ENCODE measurements at places on chromosomes 12 and 14. TPM values are rescaled to one million over a fixed set of nuclear protein-coding genes. Genes with fewer than 3 reads are reported as not detected.

- DNase-seq: peak; percentile 45
- H3K27me3 ChIP-seq: no peaks in the 10 kb centered on the region
- H3K36me3 ChIP-seq: no peaks in the 10 kb centered on the region
These were observed 1.1 kb downstream of the RHNO1 start for GRCh38 chr12:2877953-2878732.

- peaks cover 12% of the 10 kb centered on the region for H3K4me1 ChIP-seq
- peak overlapping the region; percentile 86 for H3K27ac ChIP-seq
- H3K27me3 ChIP-seq: peaks cover 14% of the 10 kb centered on the region
- H3K4me3 ChIP-seq: peak overlapping the region; percentile 97
- no peaks in the 10 kb centered on the region for H3K36me3 ChIP-seq
These were observed 2.6 kb upstream of the SOCS2 start for GRCh38 chr12:93569656-93570551.

DNA sequence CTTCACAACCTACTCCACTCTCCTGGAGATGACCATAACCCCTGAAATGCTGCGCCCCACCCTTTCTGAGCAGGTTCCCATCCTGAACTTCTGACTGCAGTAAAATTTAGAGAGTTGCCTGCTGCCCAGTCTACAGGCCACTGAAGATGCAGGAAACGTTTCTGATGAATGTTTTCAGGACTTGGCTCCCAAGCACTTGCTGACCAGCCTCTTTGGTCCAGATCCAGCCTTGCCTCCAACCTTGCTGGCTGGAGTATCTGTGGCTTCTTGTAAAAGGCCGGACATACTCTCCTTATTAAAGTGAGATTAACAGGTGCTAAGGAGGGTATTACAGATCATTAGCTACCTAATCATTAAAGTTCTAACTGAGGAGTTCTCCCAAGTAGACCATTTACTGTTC lies 70.3 kb upstream of the STXBP6 start:
- H3K4me1 ChIP-seq: no peaks in the 10 kb centered on the region
- H3K36me3 ChIP-seq: no peaks in the 10 kb centered on the region
- H3K27ac ChIP-seq: no peak overlapping the region
- DNase-seq: no peak
- H3K4me3 ChIP-seq: no peak overlapping the region

- H3K4me1 ChIP-seq: no peaks in the 10 kb centered on the region
- no peaks in the 10 kb centered on the region for H3K27me3 ChIP-seq
- H3K4me3 ChIP-seq: no peak overlapping the region
- H3K36me3 ChIP-seq: no peaks in the 10 kb centered on the region
These were observed 19.5 kb downstream of the TRAF3 start for GRCh38 chr14:102796661-102797190.

Gene KRT75
- not detected for total RNA-seq

Measured in hepatocyte (in vitro differentiated cells).